ENCODE measurements at places on chromosomes 2 and 18. TPM values are rescaled to one million over a fixed set of nuclear protein-coding genes. Genes with fewer than 3 reads are reported as not detected.

DNA sequence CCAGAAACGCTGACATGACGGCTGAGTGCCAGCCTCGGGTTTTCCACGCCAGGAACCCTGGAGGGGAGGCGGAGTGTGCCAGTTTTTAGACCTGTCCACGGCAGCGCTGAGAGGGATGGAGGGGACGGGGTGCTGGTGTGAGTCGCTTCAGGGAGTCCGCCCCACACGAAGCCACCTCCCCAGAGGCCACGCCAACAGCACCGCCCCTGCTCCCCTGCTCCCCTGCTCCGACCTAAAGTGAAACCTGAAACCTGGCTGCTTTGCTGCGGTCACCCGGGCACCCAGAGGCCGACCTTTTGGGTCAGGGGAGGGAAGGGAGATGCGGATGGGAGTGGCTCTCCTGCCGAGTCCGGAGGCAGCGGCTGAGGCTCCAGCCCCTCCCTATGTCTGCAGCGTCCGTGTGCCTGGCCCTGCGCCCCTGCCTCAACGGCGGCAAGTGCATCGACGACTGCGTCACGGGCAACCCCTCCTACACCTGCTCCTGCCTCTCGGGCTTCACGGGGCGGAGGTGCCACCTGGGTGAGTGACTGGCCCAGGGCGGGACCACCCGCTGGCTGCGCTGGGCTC, 38.1 kb downstream of the SNED1 start:
- no peak overlapping the region for H3K4me3 ChIP-seq
- H3K27me3 ChIP-seq, result peaks cover 7% of the 10 kb centered on the region
- no peaks in the 10 kb centered on the region for H3K36me3 ChIP-seq
- DNase-seq, result no peak
- H3K4me1 ChIP-seq, result peaks cover 7% of the 10 kb centered on the region
- H3K27ac ChIP-seq, result no peak overlapping the region

DNA sequence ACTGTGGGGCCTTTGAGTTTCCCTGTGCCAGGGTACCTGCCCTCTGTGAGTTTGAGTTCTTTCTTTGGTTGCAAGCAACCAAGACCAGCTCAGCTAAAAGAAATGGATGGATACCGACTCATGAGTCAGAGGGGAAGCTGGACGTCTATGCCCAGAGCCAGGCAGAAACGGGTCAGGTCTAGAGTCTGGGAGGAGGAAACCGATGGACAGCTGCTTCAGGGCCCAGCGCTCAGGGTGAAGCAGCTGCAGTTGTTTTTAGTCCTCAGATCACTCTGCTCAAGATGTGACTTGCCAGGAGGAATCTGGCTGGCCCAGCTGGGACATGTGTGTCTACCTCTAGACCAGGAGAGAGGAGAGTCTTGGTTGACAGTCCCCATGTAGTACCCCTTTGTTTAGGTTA, 10.1 kb upstream of the TYMS start:
- H3K27ac ChIP-seq, result no peak overlapping the region
- H3K36me3 ChIP-seq, result no peaks in the 10 kb centered on the region
- H3K27me3 ChIP-seq, result peaks cover 4% of the 10 kb centered on the region
- no peaks in the 10 kb centered on the region for H3K4me1 ChIP-seq
- no peak overlapping the region for H3K4me3 ChIP-seq

DNA sequence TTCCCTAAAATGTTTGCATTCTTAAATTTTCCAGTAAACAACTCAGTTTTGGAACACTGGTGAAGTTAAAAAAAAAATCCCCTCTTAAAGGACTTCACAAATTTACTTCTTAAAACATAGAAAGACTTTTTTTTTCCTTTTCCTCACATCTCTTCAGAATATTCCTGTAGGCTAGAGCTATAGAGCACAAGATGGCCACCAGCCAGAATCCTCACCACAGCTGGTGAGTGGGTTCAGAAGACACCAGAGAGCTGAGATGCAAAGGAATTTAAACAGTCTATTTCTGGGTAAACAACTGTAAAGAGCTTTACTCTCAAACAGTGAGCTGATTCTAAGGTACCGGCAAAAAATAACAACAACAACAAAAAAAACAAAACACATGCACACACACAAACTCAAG, 252.8 kb downstream of the LRP1B start:
- no peaks in the 10 kb centered on the region for H3K27me3 ChIP-seq
- H3K4me1 ChIP-seq, result no peaks in the 10 kb centered on the region
- no peak overlapping the region for H3K4me3 ChIP-seq
- H3K27ac ChIP-seq, result no peak overlapping the region

DNA sequence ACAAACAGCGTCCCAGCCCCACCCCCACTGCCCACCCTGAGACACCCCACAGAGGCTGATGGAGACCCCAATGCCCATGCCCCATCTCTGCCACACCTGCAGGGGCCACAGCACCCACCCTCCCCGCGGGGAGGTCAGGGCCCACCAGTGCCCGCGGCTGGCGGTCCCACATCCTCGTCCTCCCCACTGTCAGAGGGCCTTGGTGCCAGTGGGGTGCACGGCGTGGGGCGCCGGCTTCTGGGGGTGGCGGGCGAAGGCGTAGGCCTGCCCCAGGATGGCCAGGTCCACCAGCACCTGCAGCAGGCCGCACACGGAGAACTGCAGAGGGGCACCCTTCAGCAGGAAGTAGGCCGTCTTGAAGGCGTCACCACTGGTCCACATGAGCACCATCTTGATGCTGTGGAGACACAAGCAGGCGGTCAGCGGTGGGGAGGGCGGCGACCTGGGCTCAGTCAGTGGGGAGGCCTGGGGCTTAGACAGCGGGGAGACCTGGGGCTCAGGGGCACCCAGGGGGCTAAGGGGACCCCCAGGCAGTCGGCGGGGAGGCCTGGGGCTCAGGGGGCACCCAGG, 47.6 kb downstream of the SLC66A2 start:
- H3K4me3 ChIP-seq, result no peak overlapping the region
- no peak for DNase-seq
- no peaks in the 10 kb centered on the region for H3K27me3 ChIP-seq

GRCh38 chr2:69577467-69578197, 65.9 kb downstream of the AAK1 start:
- H3K4me3 ChIP-seq, result no peak overlapping the region
- H3K36me3 ChIP-seq, result no peaks in the 10 kb centered on the region
- H3K27ac ChIP-seq, result no peak overlapping the region
- no peaks in the 10 kb centered on the region for H3K27me3 ChIP-seq

DNA sequence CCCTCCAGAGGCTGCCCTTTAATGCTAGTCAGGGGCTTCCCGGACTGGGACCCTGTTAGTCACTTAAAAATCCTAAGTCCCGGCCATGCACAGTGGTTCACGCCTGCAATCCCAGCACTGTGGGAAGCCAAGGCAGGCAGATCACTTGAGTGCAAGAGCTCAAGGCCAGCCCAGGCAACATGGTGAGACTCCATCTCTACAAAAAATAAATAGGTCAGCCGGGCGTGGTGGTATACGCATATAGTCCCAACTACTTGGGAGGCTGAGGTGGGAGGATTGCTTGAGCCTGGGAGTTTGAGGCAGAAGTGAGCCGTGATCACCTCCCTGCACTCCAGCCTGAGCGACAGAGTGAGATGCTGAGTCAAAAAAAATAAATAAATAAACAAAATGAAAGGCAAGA, 17.2 kb upstream of the KCNG2 start:
- no peak for DNase-seq
- no peaks in the 10 kb centered on the region for H3K4me1 ChIP-seq

GRCh38 chr2:63344575-63345284, 243.5 kb downstream of the WDPCP start:
- H3K36me3 ChIP-seq, result no peaks in the 10 kb centered on the region
- H3K27me3 ChIP-seq, result no peaks in the 10 kb centered on the region
- H3K4me3 ChIP-seq, result no peak overlapping the region
- H3K27ac ChIP-seq, result no peak overlapping the region
- H3K4me1 ChIP-seq, result no peaks in the 10 kb centered on the region

- no peak overlapping the region for H3K27ac ChIP-seq
- H3K36me3 ChIP-seq, result no peaks in the 10 kb centered on the region
- no peak overlapping the region for H3K4me3 ChIP-seq
- no peak for DNase-seq
- H3K27me3 ChIP-seq, result peaks cover 7% of the 10 kb centered on the region
These were observed 47.2 kb downstream of the CYB5A start for GRCh38 chr18:74244554-74244953.

DNA sequence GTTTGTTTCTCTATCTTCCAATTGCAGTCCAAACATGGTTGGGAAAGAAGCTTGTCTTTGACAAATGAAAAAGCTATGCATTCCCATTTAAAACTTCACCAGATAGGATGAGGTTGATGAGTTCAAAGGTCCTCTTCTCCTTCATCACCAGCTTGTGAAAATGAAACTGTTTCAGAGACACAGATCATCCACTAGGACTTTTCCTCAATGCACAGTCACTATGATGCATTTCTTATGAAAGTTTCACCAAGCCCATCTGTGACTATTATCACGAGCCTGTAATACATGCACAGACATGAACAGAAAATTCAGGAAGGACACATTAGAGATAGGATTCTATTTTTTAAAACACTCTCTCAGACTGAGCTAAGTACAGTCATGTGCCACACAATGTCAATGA, 644.4 kb downstream of the PLCL1 start:
- H3K27ac ChIP-seq, result no peak overlapping the region
- no peaks in the 10 kb centered on the region for H3K4me1 ChIP-seq
- H3K27me3 ChIP-seq, result no peaks in the 10 kb centered on the region
- no peak overlapping the region for H3K4me3 ChIP-seq
- H3K36me3 ChIP-seq, result no peaks in the 10 kb centered on the region

DNA sequence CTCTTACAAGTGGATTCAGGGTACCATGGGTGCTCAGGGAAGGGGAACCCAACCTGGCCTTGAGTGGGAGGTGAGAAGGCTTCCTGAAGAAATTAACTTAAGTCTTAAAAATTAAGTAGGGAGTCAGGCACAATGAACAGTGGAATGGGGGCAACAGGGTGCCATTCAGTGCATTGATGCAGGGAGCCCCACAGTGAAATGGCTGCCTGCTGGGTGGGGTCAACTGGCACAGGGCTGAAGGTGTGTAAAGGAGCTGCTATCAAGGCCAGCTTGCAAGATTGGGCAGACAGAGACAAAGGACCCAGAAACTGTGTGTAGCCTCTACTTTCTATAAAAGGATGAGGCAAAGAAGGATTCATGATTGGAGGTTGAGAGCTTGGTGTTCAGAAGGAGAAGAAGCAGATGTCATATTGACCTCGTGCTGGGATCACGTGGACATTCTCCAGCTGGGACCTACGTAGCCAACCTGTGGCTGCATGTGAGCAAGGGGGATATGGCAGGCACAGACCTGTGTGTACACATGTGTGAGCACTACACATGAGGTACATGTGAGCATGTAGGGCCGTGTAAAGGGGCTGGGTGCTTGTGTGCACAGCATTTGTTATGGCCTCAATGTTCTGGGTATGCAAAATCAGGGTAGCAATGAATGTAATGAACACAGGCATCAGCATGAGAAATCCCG, 209.5 kb upstream of the HAAO start:
- H3K4me1 ChIP-seq, result peaks cover 3% of the 10 kb centered on the region
- DNase-seq, result no peak
- no peak overlapping the region for H3K4me3 ChIP-seq
- no peaks in the 10 kb centered on the region for H3K36me3 ChIP-seq
- H3K27me3 ChIP-seq, result no peaks in the 10 kb centered on the region

DNA sequence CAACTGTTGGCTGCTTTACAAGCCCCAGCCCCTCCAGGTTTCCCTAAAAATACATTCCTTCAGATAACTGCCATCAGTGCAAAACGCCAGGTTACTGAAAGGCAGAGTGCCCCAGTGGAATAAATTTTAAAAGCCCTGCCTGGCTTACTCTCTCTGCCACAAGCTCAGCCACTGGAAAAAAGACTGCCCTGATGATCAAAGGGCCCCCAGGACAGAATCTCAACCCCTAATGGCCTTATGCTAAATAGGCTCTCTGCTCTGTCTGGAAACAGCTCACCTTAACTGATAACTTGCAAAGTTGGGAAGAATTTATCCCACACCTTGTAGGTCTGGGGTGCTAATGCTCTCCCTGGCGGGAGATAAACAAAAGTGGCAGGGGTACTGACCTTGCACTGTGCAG, 33.9 kb downstream of the CFAP53 start:
- no peak overlapping the region for H3K27ac ChIP-seq
- DNase-seq, result no peak
- H3K36me3 ChIP-seq, result no peaks in the 10 kb centered on the region
- no peaks in the 10 kb centered on the region for H3K27me3 ChIP-seq
- H3K4me3 ChIP-seq, result no peak overlapping the region

DNA sequence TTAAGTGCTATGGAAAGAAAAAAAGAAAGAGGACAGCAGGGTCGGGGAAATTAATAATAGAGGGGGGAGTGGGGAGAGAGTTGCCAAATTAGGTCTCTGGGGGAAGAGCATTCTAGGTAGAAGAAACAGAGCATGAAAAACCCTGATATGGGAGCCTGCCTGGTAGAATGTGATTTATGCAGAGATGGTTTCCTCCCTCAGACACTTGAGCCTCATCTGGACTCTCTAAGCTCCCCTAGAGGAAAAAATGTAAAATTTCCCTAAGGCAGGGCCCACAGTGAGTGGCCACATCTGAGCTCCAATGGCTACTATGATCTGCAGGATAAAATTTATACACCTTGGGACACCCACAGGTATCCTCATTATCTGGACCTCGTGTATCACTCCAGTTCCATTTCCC, 20.6 kb upstream of the EPAS1 start:
- H3K36me3 ChIP-seq, result no peaks in the 10 kb centered on the region
- no peaks in the 10 kb centered on the region for H3K27me3 ChIP-seq
- H3K4me1 ChIP-seq, result peaks cover 14% of the 10 kb centered on the region
- peak; percentile 17 for DNase-seq

- H3K36me3 ChIP-seq, result no peaks in the 10 kb centered on the region
- H3K4me1 ChIP-seq, result no peaks in the 10 kb centered on the region
- peaks cover 2% of the 10 kb centered on the region for H3K27me3 ChIP-seq
These were observed 49.5 kb upstream of the POLE4 start for GRCh38 chr2:74908748-74909444.

- H3K36me3 ChIP-seq, result no peaks in the 10 kb centered on the region
- no peak overlapping the region for H3K4me3 ChIP-seq
- H3K4me1 ChIP-seq, result no peaks in the 10 kb centered on the region
- no peak for DNase-seq
- no peaks in the 10 kb centered on the region for H3K27me3 ChIP-seq
These were observed 23.7 kb downstream of the CCDC88A start for GRCh38 chr2:55395724-55396605.

The LINC00305 gene
- total RNA-seq, result not detected

The HOXD3 gene
- total RNA-seq, result not detected

The SLC40A1 gene
- total RNA-seq, result 3.1 TPM

The ALKAL2 gene
- 1.3 TPM for total RNA-seq

The REG3G gene
- not detected for total RNA-seq

The ACVR1C gene
- total RNA-seq, result 0.62 TPM

The COL4A3 gene
- total RNA-seq, result not detected

The C1QL2 gene
- 0.20 TPM for total RNA-seq

The RMND5A gene
- total RNA-seq, result 33.6 TPM

The L3MBTL4 gene
- total RNA-seq, result 0.58 TPM

The VWC2L gene
- total RNA-seq, result not detected

The COL3A1 gene
- 458 TPM for total RNA-seq

The PID1 gene
- total RNA-seq, result 13.6 TPM
